BJ (cell line): ENCODE measurements at places on chromosomes 11 and 22.

GRCh38 chr11:299951-300735 is 817 bp upstream of the IFITM5 start:
- DNase-seq: no peak

DNA sequence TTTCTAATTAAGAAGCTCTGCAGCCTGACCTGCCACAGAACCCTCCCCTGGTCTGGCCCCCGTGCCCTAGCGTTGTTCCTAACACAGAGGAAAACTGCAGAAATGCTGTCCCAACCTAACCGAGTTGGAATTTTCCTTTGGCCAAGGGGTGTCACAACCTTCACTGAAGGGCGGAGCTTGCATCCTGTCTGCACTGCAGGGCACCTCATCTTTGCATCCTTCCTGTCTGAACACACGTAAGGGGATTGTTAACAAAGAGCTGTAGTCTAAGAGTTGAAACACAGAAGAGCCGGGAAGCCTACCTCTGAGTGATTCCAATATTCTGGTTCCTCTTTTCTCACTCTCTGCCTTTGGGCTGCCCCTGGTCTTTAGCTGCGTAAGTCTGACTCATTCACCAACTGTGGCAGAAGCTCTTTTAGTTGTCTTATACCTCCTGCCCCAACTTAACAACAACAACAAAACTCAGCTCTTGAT is 1.6 kb downstream of the DIXDC1 start:
- no peak for DNase-seq

DNA sequence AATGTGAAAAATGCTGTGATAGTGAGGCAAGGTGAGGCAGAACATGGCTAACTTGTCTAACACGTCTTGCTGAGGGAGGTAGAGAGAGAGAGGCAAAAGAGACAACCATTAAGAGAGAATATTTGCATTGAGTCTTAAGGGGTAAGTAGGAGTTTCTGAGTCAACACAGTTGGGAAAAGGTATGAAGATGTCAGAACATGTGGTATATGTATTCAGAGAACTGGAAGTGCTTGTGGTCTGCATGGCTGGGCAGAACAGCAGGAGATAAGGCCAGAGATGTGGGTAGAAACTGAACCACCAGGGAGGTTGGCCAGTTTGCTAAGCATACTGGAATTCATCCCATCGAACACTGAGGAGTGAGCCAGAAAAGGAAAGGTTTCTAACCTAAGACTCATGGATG is 25.0 kb upstream of the SLC5A1 start:
- DNase-seq: no peak

- no peak for DNase-seq
Observed at GRCh38 chr11:59097113-59097708, 9.8 kb upstream of the FAM111B start.

- no peak for DNase-seq
Observed at GRCh38 chr11:45022294-45023064, 71.8 kb upstream of the TP53I11 start.

GRCh38 chr11:76616676-76617552 is 53.6 kb downstream of the LRRC32 start:
- no peak for DNase-seq

DNA sequence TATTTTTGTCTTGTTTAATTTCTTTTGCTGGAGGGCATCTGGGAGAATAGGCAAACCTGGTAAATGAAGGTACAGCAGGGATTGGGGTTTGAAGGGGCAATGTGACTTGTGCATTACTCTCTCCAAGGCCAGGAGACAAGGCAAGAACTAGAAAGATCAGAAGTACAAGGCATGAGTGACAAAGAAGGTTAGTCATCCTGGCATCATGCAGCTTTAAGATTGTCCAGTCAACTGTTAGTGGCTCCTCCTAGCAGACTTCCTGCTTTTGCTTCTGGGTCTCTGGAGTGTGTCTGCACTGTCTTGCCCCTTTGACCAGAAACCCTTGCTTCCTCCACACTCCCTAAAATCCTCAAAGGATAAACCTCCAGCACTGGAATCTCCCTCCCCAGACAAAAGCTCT is 27.2 kb upstream of the GLYATL1 start:
- no peak for DNase-seq

GRCh38 chr22:22746061-22746962 is 101.9 kb downstream of the GGTLC2 start:
- no peak for DNase-seq

- no peak for DNase-seq
Observed at GRCh38 chr11:61685617-61685967, 5.4 kb downstream of the DAGLA start.

GRCh38 chr11:79285756-79286155 is 155.1 kb downstream of the TENM4 start:
- no peak for DNase-seq

DNA sequence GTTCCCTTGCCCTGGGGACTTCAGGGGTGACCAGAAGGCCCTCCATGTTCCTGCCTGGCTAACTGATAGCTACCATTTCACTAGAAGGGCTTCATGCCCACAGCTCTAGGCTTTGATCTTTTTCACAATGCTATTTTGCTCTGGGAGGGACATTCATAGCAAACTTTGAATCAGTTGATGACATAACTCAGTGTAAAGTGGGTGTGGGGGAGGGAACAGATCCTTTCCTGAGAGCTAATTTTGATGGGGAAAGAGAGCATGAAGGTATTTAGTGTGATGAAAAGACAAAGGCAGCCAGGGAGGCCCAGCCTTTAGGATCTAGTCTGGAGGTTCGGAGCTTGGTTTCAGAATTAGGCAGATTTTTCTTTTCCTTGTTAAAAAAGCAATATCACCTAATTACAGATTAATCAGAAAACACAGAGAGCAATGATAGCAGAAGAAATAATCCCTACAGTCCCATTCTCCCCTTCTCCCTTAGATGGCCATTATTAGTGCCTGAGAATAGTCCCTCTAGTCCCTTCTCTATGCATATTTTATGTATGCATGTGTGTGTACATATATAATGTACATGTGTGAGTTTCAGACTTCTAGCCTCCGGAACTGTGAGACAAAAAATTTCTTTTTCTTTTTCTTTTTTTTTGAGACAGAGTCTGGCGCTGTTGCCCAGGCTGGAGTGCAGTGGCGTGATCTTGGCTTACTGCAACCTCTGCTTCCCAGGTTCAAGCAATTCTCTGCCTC is 46.9 kb downstream of the YWHAH start:
- DNase-seq: no peak

GRCh38 chr11:105401269-105401809 is 208.5 kb upstream of the GRIA4 start:
- no peak for DNase-seq

DNA sequence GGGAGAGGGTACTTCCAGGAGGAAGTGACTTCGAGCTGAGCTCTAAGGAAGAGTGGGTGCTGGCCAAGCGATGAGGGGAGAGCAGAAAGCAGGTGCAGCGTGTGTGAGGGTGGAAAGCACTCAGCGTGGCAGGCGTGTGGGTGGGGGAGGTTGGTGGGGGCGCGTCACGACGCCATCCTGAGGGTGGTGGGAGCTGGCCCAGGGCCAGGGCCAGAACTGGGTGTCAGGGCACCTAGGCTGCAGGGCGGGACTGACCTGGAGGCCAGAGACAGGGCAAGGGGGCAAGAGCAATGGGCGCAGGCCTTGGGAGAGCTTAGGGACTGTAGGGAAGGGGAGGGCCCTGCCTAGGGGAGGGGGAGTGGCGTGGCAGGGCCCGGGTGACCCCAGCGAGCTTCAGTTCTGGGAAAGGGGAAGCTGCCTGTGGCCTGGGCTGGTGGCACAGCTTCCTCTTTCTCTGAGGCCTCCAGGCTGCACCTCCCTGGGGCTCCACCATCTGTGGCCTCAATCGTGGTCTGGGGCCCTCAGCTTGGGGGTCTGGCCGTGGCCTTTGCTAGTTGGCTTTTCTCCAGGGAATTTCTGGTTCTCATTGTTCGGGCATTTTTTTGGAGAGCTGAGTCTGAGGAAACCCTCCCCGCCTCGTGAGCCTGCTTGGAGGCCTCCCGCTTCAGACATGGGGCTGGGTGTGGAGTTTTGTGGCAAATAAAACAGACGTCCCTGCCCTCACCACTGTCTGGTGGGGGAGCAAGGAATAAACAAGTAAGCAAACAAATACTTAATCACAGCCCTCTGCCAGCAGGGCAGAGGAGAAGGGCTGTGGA is 8.9 kb downstream of the RELT start:
- DNase-seq: no peak

DNA sequence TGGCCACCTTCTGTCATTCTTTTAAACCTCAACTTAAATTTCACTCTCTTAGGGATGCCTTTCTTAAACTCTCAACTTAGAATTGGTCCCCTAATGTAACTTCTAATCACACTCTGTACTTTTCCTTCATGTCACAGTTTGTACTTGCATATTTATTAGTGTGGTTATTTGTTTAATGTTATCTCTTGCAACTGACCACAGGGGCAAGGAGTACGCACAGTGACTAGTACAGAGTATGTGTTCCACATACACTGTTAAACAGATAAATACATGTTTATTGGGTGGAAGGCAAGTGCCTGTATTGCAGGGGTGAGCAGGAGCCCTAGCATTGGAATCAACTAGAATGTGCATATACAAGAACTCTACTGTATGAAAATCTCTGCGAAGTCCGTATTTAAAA is 554.0 kb downstream of the INSC start:
- no peak for DNase-seq

- DNase-seq: no peak
Observed at GRCh38 chr22:17684245-17684644, 45.7 kb downstream of the BCL2L13 start.

GRCh38 chr11:6427516-6427915 is 8.6 kb upstream of the APBB1 start:
- no peak for DNase-seq

DNA sequence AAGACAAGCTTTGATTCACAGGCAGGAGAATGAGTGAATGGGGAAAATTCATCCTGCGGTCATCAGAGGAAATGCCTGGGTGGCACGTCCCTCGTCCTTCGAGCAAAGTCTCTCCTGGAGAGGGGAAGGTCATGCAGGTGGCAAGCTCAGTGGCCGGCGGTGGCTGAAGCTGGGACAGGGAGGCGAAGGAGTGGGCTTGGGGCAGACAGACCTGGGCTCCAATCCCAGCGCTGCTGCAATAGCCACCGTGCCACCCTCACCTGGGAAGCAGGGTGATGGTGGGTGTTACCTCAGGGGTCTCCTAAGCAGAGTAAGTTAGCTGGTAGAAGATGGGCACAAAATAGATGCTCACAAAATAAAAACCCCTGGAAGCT is 22.4 kb upstream of the CACNG2 start:
- no peak for DNase-seq

DNA sequence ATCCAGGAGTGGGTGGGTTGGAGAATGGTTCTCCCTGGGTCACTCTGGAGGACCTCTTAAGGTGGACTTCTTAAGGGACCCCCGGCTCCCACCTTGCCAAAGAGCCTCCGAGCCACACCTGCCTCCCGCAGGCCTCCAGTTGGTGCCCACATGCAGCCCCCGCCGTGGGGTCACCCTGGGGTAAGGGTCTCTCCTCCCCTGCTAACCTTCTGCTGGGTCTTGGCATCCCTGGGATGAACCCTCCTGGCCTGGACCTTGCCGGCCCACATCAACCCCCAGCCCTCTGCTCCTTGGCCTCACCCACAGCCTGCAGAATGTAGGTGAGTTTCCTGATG is 12.5 kb upstream of the MUC6 start:
- no peak for DNase-seq

- no peak for DNase-seq
Observed at GRCh38 chr11:65698205-65698604, 13.8 kb upstream of the KAT5 start.

DNA sequence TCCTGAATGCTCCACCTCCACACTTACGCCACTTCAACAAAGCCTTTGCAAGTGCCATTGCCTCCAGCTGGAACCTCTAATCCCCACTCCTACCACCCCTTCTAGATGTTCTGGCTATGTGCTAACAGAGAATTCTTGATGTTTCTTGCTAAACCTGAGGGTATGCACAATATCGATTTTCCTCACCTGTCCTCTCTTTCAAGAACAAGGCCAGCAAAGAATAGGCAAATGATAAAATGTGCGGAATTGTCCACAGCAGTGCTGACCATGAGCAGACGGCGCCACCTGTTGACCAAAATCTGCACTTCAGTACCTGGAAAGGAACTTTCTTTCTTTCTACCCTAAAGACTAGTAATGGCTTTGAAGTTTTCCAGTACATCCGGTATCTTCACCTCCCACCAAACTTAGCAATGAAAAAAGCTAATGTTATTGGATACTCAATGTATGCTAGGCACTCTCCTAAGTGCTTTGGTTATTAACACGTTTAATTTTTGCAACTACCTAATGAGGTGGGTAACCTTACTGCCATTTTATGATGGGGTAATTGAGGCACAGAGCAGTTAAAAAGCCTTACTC is 3.4 kb downstream of the TIMM10 start:
- DNase-seq: no peak

DNA sequence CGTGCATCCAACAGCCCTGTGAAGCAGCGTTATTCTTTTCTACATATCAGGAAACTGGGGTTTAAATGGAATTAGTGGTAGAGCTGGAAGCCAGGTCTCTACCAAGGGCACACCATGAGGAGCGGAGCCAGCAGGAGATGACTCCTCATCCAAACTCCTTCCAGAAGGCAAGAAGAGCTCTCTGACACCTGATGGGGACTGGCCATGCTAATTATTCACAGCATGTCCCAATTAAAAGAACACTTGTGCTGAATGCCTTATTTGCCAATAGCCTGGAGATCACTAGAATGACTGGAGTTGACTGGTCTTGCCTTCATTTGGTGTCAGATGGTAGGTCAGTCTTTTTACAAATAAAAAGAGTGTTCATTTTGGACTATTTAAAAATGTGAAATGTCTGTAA is 32.9 kb upstream of the SLN start:
- no peak for DNase-seq

- DNase-seq: no peak
Observed at GRCh38 chr22:39349506-39349966, 255 bp upstream of the SYNGR1 start.

- no peak for DNase-seq
Observed at GRCh38 chr11:18013790-18014507, 1.1 kb upstream of the SERGEF start.

GRCh38 chr11:131002145-131002544 is 85.9 kb upstream of the SNX19 start:
- no peak for DNase-seq

DNA sequence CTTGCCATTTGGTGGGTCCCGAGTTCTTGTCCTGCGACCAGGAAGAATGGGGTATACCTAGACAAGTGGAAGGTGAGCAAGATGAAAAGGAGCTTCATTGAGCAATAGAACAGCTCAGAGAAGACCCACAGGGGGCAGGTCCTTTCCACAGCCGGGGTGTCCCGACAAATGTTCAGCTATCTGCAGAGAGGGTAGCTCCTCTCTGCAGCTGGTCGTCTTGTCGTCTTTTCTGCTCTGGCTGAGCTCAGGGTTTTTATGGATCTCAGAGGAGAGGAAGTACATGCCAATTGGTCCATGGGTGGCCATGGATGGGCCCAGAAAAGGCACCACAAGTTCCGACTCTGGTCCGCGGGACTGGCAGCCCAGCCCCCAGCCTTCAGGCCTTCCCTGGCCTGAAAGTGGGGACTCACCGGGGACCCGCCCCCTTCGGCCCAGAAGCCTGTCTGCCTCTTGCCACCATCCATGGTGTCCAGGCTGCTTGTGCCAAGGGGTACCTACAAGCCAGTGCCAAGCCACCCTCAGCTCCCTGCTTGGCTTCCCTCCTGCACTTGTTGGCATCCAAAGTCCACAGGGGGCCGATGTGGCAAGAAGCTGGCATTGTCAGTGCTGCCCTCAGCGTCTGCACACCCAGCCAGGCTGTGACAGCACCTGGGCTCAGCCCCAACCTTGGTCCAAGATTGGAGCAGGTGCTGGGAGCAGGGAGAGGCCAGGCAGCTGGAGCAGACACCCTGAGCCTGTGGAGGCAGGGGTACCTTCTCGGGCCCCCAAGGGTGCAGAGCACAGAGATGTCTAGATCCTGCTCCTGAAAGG is 438.9 kb downstream of the TBC1D22A start:
- DNase-seq: no peak
